Cardiac septum (tissue), 1 donor: ENCODE measurements at places on chromosomes 2 and 18. TPM values are rescaled to one million over a fixed set of nuclear protein-coding genes. Genes with fewer than 3 reads are reported as not detected.

DNA sequence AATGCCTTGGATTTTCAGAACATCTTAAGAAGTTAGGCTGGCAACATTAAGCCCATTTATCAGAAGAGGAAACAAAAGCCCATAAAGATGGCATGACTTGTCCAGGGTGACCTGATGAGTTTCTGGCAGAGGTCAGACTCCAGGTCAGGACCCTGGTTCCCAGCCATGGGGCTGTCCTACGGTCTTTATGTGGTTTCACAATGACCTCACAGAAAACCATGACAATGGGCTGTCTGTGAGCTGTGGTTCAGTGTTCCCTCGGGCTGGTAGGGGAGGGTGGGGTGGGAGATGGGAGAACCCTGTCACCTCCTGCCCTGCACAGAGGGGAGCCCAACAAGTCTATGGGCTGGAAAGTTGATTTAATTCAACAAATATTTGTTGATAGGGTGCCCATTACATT, 101.8 kb downstream of the LOXHD1 start:
- DNase-seq = no peak

DNA sequence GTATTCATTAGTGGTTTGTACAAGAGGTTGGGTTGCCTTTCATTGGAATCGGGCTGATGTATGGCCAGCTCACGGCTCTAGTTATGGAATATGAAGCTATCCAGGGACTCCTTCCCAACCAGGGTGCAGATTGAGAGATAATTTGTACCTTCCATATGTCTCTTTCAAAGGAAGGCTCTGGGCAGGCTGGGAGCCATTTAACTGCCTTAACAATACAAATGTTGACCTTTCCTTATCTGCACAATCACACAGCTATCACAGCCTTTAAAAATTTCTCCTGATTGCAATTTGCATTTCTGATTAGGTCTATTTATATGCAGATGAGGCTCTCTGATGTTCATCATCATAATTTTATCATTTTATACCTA, 58.7 kb downstream of the MYO3B start:
- no peak for DNase-seq

CREG2 gene
- 0.81 TPM for total RNA-seq

GRCh38 chr2:118905206-118905605, 36.8 kb upstream of the MARCO start:
- no peak for DNase-seq

TMEM247 gene
- not detected for total RNA-seq

- no peak for DNase-seq
These were observed 19.4 kb downstream of the OTOF start for GRCh38 chr2:26458365-26459042.

GRCh38 chr18:54973046-54973445, 13.8 kb upstream of the CCDC68 start:
- DNase-seq = no peak

- no peak for DNase-seq
These were observed 49.9 kb downstream of the TMEM18 start for GRCh38 chr2:627340-627709.

ASPRV1 gene
- total RNA-seq = 0.81 TPM

NYAP2 gene
- total RNA-seq = 0.05 TPM

DNA sequence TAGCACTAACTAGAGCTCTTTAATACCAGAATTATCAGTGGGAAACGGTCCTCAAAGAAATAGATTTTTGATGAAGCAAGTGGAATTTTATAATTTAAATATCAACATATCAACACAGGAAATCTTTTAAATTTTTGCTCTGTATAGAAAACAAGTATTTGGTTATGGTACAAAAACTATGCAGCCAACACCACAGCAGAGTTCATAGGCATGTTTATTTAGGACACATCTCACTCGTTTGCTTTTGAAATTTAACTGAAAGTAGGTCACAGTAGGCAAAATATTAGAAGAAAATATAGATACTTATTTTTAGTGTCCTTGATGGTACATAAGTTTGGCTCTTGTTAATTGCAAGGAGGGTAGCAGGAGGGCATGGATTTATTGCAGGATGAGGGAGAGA, 34.3 kb upstream of the TANC1 start:
- no peak for DNase-seq

GRCh38 chr18:33603454-33603853, 25.4 kb downstream of the ASXL3 start:
- no peak for DNase-seq

- no peak for DNase-seq
These were observed 221.6 kb downstream of the PIK3C3 start for GRCh38 chr18:42176599-42176998.

- no peak for DNase-seq
These were observed 136.9 kb upstream of the GATA6 start for GRCh38 chr18:22032392-22032961.

PLGLB2 gene
- total RNA-seq = 0.97 TPM

DLX1 gene
- not detected for total RNA-seq
